Central memory CD4-positive, alpha-beta T cell (primary cell): ENCODE measurements at places on chromosomes 4 and X.

- DNase-seq = no peak
Observed at GRCh38 chrX:150005027-150005426, 66.7 kb upstream of the EOLA2 start.

DNA sequence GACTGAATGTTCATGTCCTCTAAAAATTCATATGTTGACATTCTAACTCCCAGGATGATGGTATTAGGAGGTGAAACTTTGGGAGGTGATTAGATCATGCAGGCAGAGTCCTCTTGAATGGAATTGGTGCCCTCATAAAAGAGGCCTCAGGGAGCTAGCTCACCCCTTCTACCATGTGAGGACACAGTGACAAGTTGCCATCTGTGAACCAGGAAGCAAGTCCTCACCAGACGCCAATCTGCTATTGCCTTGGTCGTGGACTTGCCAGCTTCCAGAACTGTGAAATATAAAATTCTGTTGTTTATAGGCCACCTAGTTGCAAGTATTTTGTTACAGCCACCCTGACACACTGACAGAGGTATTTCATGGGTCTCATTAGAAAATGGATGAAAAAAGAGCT is 28.5 kb upstream of the LONRF3 start:
- DNase-seq = no peak

- DNase-seq = no peak
Observed at GRCh38 chr4:156763511-156763910, 208.1 kb downstream of the PDGFC start.

- no peak for DNase-seq
Observed at GRCh38 chrX:40158036-40158706, 60.4 kb upstream of the BCOR start.

GRCh38 chrX:29555465-29556091 is 659.8 kb upstream of the MAGEB2 start:
- no peak for DNase-seq

DNA sequence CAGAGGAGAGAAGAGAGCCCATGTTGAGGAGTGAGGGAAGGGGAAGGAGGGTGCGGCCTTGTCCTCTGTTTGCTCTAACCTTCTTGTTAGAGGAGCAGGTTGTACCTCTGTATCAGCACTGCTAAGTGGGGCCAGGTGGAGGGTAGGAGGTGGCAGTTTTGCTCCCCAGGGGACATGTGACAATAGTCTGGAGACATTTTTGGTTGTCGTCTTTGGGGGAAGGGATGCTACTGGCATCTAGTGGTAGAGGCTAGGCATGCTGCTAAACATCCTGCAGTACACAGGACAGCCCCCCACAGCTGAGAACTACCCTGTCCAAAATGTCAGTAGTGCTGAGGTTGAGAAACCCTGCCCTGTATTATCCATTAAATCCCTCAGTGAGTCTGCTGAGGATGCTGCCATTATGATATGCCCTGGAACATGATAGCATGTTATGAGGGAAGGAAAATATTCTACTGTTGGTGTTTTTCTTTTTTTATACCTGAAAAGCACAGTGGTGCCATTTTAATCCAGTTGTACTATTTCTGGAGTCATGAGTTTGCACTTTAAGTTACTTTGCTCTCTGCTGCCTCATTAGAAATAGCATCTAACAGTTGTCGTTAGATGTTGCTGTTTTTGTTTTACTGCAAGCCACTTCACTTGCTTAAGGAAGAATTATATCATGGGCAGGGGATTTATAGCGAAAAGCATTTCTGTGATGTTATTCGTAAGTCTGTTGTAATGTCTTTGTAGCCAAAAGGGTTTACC is 90.6 kb downstream of the LRP2BP start:
- no peak for DNase-seq

GRCh38 chr4:117001077-117001476 is 84.3 kb downstream of the TRAM1L1 start:
- DNase-seq = no peak

DNA sequence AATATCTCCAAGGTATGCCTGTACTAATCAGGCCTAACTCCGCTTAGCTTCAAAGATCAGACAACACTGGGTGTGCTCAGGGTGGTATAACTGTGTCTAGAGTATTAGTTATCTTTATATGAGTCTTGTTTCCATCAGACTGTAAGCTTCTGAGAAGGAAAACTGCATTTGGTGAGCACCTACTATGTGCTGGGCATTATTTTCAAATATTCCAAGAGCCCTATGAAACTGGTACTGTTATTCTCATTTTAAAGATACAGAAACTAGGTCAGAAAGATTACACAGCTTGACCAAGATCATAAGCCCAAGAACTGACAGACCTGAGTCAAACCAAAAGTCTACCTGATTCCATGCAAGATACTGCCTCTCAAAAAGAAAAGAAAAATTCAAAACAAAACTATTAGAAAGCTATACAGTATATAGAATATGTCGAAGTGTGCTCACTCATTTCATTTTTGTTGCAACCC is 44.4 kb downstream of the LRBA start:
- DNase-seq = no peak

- no peak for DNase-seq
Observed at GRCh38 chrX:52839137-52839536, 28.1 kb downstream of the XAGE5 start.

- no peak for DNase-seq
Observed at GRCh38 chr4:6282314-6282771, 12.7 kb downstream of the WFS1 start.

DNA sequence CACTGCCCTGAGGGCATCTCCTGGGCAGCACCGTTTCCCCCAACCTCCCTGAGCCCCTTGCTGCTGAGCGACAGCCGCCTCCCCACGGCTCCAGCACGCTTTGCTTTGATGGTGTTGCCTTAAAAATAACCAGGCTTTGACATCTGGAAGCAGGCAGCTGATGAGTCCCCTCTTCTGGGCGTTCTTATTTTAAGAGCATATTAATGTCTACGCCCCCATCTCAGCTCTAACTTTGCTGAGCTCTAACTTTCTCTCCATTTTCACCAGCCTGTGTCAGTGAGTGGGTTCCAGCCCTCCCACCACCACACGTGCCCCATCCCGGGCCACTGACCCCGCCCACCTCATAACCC is 70.2 kb downstream of the ADRA2C start:
- DNase-seq = no peak

DNA sequence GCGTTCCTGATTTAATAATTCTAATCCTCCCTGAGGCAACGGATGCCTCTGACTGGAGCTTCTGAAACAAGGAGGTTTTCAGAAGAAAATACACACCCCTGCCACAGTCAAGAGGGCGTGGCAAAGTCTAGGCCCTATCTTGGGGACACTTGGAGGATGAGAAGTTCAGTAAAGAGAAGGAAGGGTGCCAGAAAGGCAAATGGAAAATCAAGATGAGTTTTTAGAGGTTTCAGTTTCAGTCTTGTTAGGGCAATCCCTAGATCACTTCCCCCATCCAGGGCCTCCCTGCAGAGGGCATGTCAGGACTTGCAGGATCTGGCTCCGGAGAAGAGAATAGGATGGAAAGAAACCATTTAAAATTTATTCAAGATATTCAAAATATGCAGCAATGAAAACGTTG is 28.5 kb upstream of the FGF2 start:
- DNase-seq = no peak

DNA sequence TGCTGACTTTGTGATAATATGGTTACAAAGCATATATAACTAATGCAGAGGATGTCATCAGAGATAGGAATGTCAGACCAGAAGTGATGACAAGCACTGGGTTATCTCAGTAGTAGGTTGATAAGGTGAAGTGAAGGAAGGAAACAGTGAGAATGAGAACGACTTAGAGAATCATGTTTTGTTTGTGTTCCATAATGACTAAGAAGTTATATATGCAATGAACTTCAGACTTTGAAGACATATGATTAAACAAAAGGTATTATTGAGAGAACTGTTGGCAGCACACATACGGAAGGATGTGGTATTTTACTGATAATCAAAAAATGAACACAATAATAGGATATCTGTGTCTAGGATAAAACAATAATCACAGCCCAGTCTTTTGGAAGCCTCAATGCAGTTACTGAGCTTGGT is 18.3 kb upstream of the HHIP start:
- no peak for DNase-seq

GRCh38 chr4:7803992-7804755 is 135.5 kb downstream of the AFAP1 start:
- peak; percentile 62 for DNase-seq

GRCh38 chr4:106893395-106893881 is 142.7 kb downstream of the DKK2 start:
- no peak for DNase-seq

DNA sequence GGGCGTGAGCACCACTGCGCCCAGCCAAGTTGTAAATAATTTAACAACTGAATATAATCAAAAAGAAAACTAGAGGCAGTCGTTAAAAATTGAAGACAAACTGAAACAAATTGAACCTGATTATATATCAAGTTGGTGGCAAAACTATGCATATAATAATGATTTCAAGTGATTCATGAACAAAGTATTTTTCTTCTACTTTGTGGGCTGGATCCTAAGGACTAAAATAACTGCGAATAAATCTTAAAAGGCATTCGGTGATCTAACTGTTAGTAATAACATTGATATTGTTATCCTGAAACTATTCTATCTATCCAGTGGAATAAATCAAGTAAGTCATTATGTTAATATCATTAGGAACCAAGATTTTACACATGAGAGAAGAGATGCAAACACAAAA is 21.2 kb upstream of the USP9X start:
- DNase-seq = no peak
